Mesendoderm (in vitro differentiated cells): ENCODE measurements at places on chromosomes 6 and 20.
A peak's percentile ranks its signal among the peaks of the same experiment; 100 is the strongest.

DNA sequence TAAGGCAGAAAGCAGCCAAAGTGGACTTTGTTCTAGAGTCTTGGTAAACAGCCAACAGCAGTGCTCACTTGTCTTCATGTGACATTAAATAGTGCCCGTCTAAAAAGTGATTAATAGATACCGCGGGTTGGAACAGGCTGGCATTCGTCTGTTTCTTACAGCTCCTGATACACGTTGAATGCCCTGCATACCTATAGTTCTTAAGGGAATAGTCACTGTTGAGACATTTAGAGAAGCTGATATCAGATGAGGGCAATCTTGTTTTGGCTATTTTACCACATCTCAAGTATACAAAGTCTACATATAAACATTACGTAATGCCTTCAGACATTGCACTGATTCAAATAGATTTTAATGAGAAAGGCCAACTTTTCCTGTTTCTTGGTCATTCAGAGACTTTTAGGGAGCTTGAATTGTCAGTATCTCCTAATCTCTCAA is 374.9 kb upstream of the FLRT3 start:
- DNase-seq: peak; percentile 93

GRCh38 chr6:48983377-48983776 is 479.7 kb downstream of the MMUT start:
- DNase-seq: no peak

GRCh38 chr20:20452254-20452676 is 84.4 kb downstream of the INSM1 start:
- DNase-seq: peak; percentile 80

- peak; percentile 42 for DNase-seq
Observed at GRCh38 chr20:54209216-54209813, 1.4 kb downstream of the PFDN4 start.

DNA sequence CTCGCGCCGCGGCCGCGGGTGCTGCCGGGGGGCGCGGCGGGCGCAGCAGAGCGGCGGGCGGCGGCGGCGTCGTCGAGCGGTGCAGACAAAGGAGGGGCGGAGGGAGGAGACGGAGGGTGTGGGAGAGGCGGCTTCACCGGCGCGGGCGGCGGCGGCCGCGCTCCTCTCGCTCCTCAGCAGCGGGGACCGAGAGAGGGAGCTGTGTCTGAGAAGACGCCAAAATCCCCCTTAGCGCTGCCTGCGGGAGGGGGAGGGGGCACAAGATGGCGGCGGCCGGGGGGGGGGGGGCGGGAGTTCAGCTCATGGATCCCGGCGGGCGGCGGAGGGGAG is 296 bp downstream of the ADNP start:
- no peak for DNase-seq

- DNase-seq: no peak
Observed at GRCh38 chr20:53149890-53150205, 177.7 kb downstream of the TSHZ2 start.

DNA sequence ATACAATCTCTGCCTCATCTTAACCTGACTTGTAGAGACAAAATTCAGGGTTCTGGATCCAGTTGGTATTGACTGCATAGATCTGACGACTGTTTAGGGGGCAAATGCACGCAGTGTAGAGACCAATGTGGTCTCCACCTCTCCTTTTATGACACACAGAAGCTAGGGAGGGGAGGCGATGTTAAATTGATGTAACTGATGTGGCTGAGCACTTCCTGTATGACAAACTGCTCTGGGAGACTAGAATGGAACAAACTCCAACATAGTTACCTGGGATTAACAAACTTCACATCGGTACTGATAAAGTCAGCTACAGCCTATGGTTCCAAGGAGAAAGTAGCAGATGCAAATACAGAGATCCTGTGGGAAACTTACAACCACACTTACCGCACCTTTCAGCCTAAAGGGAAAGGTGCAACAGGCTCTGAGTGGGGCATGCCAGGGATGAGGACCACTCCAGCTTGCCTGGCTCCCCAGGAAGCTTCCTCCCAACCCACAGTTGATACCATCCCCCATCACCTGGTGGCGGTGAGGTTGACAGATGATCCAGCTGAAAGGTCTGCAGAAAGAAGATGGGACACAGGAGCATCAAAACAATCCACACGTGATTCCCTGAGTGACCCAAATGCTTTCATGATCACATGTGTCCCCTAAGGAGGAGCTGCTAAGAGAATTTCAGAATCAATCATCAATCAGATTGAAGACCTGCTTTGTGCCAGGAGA is 60.6 kb upstream of the MRPS10 start:
- no peak for DNase-seq

DNA sequence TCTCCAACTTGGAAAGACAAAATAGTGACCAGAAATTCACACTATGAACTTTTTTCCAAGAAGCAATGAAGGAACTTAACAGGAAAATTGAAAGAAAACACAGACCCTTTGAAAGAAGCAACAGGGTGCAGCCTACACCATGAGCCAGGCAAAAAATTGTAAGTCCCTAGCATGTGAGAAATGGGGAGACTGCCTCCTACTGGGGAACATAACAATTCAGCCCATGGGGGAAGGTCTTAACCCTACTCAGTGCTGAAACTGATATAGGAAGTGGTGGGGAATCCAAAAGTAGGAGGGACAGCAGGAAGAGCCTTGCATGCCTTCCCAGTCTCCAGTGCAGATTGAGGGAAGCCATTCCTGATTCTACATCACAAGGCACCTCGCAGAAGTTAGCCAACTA is 235.1 kb upstream of the UFL1 start:
- DNase-seq: peak; percentile 34
